GF-D8 (cell line): ENCODE measurements at places on chromosomes 3 and 15.

DNA sequence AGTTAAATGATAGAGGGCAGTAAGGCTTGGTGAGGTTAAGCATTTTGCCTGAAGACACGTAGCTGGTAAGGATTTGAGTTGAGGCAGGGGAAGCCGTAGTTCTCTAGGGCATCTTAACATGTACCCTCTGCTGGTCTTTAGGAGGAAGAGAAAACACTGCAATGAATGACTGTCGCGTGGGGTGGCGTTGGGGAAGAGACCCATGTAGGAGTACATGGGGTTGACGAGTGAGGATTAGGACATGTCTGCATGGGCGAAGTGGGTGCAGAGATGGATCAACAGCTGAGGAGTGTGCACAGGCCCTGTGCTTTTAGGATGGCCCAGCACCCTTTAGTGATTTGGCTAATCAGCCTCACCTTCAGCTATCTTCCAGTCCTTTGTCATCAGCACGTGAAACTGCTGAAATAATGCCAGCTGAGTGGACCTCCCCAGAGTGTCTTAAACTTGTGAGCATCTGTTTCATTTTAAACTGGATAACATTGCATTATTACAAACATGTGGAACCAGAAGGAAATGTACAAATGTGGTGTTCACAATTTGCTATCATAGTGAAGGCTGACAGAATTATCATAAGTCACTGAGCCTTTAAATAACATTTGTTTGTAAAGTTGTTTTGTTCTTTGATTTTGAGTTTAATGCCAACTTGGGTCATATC is 15.3 kb downstream of the P2RY14 start:
- no peak for DNase-seq

- no peak for DNase-seq
Observed at GRCh38 chr3:14463330-14464140, 61.1 kb downstream of the SLC6A6 start.

DNA sequence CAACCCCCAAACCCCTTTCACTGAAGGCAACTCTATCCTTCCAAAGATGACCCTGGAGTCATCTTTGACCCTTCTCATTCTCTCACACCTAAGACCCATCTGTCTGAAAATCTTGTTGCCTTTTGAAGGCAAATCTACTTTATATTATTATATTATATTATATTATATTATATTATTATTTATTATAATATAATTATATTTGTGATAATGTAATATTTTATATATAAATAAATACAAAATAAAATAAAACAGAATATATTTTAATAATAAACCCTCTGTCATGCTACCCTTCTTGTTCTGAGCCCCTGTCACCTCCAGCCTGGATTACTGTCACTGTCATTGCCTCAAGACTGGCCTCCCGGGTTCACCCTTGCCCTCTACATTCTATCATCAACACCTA is 5.0 kb upstream of the PROK2 start:
- no peak for DNase-seq

GRCh38 chr3:2976796-2977195 is 133.4 kb downstream of the IL5RA start:
- DNase-seq, result no peak

- no peak for DNase-seq
Observed at GRCh38 chr3:45029661-45030060, 3.6 kb downstream of the CLEC3B start.

DNA sequence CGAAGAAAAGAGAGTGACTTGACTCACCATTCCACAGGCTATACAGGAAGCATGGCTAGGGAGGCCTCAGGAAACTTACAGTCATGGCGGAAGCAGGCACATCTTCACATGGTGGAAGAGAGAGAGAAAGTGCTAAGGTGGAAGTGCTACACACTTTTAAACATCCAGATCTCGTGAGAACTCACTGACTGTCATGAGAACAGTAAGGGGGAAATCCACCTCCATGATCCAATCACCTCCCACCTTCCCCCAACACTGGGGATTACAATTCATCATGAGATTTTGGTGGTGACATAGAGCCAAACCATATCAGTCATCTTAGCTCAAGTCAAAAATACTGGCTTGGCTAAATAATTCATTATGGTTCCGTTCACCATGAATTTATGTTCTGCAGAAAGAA is 45.3 kb upstream of the NEDD4 start:
- no peak for DNase-seq
